ENCODE measurements at places on chromosomes 12 and 14. TPM values are rescaled to one million over a fixed set of nuclear protein-coding genes. Genes with fewer than 3 reads are reported as not detected.

- DNase-seq: no peak
Measured at GRCh38 chr14:89992273-89992672, 36.5 kb downstream of the TDP1 start.

The MAPKAPK5 gene
- polyA plus RNA-seq: 32.1 TPM

- no peak for DNase-seq
Measured at GRCh38 chr14:77542421-77543239, 44.0 kb upstream of the ISM2 start.

GRCh38 chr12:56157201-56158028, 744 bp upstream of the MYL6 start:
- DNase-seq: peak; percentile 78

- DNase-seq: no peak
Measured at GRCh38 chr12:129064209-129064855, 211.1 kb downstream of the GLT1D1 start.

DNA sequence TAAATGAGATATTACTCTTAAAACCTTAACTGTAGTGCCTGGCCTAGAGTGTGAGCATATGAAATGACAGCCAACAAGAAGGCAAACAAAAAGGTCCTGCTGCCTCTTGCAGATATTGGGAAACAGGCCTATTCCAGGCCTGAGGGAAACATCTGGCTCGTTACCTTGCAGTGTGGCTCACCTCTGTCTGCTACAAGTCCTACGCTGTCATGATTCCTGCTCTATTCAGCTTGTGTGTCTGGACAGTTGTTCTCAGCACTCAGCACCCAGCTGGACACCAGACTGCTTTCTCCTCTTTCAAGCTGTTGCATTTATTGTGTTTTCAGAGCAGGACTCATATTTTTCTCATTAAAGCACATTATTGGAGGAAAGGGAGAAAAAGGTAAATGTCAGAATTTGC, 113.5 kb downstream of the TMTC2 start:
- DNase-seq: no peak

DNA sequence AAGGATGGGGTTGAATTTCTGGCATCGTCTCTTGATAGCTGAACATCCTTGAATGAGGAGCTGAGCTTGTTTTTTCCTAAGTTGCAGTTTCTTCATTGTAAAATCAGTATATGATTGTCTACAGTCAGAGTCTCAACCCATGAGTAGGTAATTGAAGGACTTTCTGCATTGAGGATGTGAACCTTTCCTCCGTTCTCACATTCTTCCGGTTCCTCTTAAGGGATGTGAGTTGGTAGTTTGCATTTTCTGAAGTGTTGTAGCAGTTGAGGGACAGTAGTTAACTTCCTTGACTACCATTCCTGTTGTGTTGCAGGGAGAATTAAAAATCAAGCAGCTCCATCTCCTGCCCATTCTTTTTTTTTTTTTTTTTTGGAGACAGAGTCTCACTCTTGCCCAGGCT, 19.1 kb downstream of the TPCN1 start:
- DNase-seq: no peak

DNA sequence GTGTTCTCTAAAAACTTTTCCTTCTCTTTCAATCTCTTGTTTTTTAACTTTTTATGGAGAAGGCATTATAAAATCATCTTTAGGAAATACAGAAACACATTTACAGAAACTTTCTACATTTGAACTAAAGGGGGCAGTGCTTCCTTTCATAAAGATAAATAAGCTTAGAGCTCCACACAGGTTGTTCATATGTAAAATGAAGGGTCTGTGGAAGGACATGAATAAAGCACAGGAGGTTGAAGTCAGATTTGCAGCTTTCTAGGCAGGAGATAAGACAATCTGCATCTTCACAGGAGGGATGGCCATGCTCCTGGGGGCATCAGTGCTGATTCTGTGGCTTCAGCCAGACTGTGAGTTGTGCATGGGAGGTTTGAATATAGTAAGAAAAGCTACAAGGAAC, 426.0 kb downstream of the DAD1 start:
- no peak for DNase-seq

- DNase-seq: no peak
Measured at GRCh38 chr12:44225149-44225510, 389.2 kb downstream of the TMEM117 start.

- DNase-seq: no peak
Measured at GRCh38 chr12:119393677-119394076, 59.1 kb downstream of the CCDC60 start.

The TPPP2 gene
- 0.49 TPM for polyA plus RNA-seq

- DNase-seq: no peak
Measured at GRCh38 chr14:100791348-100791735, 34.6 kb upstream of the MEG3 start.

The CYP46A1 gene
- 4.7 TPM for polyA plus RNA-seq

The LGR5 gene
- polyA plus RNA-seq: 4.5 TPM

DNA sequence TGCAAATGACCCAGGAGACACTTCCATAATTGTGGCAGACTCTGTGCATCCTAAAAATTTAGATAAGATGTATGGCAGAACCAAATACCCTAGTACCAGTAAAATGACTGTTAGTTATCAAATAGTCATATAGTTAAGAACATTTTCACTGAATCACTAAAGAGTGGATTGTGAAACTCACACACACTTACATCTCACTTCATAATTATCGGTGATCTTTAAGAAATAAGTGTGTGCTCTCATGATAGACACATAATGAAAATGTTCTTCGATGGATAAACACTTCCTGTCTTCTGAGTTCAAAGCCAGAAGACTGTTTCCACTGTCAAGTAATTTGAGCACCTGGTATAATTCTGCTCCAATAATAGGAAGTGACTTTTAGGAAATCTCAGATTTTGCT, 19.1 kb upstream of the KLRB1 start:
- DNase-seq: no peak

DNA sequence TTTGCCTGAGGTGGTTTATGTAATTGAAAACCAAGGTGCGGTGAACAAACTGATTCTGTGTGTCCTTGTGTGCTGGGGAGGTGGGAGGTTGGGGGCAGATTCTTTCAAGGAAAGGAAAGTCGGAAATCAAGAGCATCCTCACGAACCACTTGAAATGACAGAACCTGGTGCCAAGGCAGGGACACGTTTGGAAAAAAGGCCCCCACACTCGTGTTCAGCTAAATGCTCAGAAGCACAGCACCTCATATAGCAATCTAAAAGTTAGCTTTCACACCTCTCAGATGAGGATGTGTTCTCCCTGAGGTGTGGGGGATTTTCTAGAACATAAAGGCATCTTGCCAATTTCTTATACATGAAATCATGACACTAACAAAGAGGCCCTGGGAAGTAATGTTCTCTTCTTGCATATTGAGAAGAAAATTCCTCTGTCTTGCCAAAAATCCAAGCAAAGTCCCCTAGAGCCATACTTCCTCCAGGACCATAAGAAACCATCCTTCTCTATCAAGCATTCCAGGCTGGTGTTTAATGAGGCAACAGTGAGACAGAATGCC, 119.6 kb downstream of the PLXNC1 start:
- no peak for DNase-seq

The PA2G4 gene
- 111 TPM for polyA plus RNA-seq

The PYM1 gene
- polyA plus RNA-seq: 17.9 TPM

DNA sequence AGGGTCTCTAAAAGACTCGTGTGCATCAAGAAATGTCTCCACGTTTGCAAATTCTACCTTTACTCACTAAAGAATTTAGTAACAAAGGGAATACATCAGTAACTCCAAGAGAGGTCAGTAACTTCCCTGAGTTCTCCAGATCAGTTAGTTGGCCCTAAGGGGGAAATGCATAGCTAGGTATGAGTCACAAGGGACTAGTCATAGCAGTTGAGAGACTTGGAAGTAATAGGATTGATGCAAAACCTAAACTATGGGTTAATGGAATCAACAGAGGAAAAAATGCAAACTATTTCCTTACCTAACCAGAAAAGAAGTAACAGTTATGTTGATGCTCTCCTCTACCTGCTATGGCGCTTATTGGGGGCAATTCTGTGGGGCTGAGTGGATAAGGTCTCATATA, 148.8 kb upstream of the GARIN6 start:
- no peak for DNase-seq

- DNase-seq: no peak
Measured at GRCh38 chr14:24563505-24563904, 12.5 kb downstream of the CTSG start.

The KLRD1 gene
- polyA plus RNA-seq: 1.3 TPM

The SERPINA9 gene
- polyA plus RNA-seq: not detected

GRCh38 chr12:46524778-46525177, 152.2 kb upstream of the SLC38A2 start:
- DNase-seq: no peak

DNA sequence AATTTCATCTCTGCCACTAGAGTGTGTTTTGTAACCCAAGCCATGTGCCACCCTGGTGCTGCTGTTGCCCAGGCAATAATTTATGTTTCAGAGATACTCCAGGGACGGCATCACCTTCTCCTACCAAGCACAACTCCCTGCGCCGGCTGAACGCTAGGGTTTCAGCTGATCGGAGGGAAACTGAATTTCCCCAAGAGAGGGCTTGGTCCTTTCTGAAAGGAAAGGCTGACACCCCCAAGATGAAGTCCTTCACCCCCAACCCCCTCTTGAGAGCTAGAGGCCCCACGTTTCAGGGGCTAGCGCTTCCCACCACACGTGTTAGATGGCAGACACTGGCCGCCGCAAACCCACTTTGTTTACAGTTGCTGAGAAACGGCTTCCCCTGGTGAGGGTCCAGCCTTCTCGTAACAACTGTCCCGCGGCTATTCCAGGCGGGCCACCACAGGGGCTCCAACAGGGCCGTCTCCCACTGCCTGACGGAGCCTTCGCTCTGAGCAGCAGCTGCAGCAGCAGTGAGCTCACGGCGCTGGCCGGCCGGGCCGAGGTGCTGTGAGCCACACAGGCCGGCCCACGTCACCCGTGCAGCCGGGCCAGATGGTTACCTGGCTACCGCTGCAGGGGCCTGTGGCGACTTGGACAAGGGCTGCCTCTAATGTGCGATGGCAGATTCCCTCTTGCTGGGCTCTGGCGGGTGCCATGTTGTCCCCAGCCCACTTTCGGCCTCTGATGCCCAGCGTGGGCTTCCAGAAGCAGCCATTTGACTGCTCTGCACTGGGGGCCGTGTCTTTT, 66.4 kb downstream of the TESC start:
- DNase-seq: no peak

GRCh38 chr14:60650373-60650961, 1.2 kb upstream of the SIX1 start:
- no peak for DNase-seq

DNA sequence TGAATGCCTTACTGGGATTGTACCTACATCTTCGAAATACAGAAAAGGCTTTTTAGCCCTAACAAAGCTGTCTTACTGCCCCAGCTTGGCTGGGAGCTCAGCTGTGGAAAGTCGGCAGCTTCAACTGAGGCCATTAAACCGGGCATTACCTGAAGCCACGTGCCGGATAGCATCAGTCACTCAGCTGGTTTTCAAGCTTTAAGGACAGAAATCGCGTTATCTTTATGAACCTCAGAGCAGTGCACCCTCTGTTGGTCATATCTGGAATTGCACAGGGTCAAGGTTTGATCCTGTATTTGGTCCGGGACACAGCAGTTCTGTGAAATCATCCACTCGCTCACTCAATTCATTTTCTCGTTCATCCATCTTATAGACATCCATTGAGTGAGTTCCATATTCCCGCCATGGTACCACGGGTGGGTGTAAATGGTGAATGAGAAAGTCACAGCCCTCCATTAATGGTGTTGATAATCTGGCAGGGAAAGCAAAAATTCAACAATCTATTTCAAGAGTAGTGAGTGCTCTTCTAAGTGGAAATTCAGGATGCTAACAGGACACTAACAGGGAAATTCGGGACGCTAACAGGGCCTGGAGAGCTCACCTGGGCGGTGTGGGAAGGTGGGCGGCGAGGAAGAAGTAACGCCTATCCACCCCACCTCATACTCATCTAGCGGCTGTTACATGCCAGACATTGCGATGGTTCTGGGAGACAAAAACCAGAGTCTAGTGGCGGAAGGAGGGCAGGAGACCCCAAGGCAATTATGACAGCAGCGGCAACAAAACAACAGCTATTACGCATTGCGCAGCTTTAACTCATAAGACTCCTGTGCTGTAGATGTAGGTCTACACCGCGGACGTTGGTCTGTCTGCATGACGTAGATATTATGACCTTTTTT, 60.6 kb upstream of the TCL1A start:
- DNase-seq: peak; percentile 13
